ENCODE measurements at places on chromosomes 12 and 14. TPM values are rescaled to one million over a fixed set of nuclear protein-coding genes. Genes with fewer than 3 reads are reported as not detected.

GRCh38 chr12:54175200-54175963, 13.4 kb downstream of the SMUG1 start:
- DNase-seq, result no peak

DNA sequence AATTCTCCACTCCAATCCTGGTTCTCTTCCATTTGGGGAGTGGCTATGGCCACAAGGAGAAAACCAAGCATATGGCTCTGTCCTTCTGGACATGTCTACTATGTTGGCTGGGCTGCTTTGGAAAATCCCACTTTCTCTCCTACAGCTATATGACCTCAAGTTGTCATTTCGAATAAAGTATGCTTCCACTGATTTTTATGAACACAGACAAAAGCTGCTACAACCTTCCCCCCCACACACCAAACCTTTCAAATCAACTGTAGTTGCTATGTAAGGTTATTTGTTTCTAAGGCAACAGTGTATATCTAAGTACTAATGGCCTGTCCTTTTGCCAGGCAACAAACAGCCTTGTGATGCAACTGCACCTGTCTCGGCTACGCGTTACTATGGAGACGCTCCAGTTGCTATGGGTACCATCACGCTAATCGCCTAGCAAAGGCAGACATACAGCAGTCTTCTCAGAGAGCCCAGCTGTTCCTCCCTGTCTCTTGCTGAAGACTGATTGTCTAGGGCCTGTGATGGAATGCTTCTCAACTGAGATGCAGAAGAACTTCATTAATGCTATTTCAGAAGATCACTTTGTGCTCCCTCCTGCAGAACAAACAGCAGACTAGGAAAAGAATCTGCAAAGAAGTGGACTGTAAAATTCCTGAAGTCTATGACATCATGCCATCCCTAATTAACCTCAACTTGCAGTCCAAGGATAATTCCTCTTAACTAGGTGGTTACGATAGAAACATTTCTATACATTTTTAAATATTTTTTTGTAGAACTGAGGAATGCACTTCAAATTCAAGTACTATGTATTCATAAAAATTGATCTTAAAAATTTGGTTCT, 67.6 kb downstream of the FOXN3 start:
- DNase-seq, result no peak

- DNase-seq, result no peak
Measured at GRCh38 chr14:60707858-60708257, 16.3 kb downstream of the SIX4 start.

- no peak for DNase-seq
Measured at GRCh38 chr14:100648474-100649172, 61.4 kb upstream of the BEGAIN start.

GRCh38 chr14:57302883-57303282, 34.1 kb downstream of the AP5M1 start:
- DNase-seq, result no peak

- DNase-seq, result no peak
Measured at GRCh38 chr12:61916831-61917230, 343.4 kb upstream of the USP15 start.

Gene TCL1B
- not detected for total RNA-seq

Gene UBR7
- 36.6 TPM for total RNA-seq

- DNase-seq, result no peak
Measured at GRCh38 chr12:38120438-38120837, 196.1 kb upstream of the ALG10B start.

GRCh38 chr12:111643427-111643826, 42.3 kb downstream of the BRAP start:
- DNase-seq, result no peak

- no peak for DNase-seq
Measured at GRCh38 chr14:26286081-26286912, 311.5 kb downstream of the NOVA1 start.

Gene KLRD1
- 0.21 TPM for total RNA-seq

- DNase-seq, result no peak
Measured at GRCh38 chr12:49813131-49813530, 15.1 kb downstream of the NCKAP5L start.

- DNase-seq, result no peak
Measured at GRCh38 chr14:99015833-99016232, 256.2 kb downstream of the BCL11B start.

DNA sequence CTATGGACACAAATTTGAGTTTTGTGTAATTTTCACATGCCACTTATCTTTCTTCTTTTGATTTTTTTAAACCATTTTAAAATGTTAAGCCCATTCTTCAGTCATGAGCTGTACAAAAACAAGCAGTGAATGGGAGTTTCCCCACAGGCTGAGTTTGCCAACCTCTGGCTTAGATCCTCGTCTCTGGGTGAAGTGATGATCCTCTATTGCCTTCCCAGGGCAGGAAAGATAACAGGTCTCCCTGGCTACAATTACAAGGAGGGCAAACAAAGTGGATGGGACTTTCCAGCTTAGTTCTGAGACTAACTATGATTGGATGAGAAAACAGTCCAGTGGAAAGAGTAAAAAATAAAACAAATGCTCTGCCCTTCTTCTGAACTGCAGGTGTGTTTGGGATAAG, 203.7 kb downstream of the SPTSSA start:
- no peak for DNase-seq

- DNase-seq, result no peak
Measured at GRCh38 chr14:74855021-74855420, 20.9 kb downstream of the PROX2 start.

- DNase-seq, result no peak
Measured at GRCh38 chr12:29278673-29279420, 102.1 kb downstream of the ERGIC2 start.

- DNase-seq, result no peak
Measured at GRCh38 chr12:29869946-29870345, 86.2 kb upstream of the TMTC1 start.

Gene ISM2
- not detected for total RNA-seq

Gene KCNC2
- not detected for total RNA-seq

GRCh38 chr14:96260341-96260821, 4.4 kb downstream of the BDKRB1 start:
- DNase-seq, result no peak

- no peak for DNase-seq
Measured at GRCh38 chr12:31629756-31630732, 29.4 kb upstream of the ETFBKMT start.

- no peak for DNase-seq
Measured at GRCh38 chr14:22338917-22339715, 249.9 kb downstream of the DAD1 start.

Gene PRH2
- not detected for total RNA-seq

Gene TAS2R7
- not detected for total RNA-seq

- peak; percentile 80 for DNase-seq
Measured at GRCh38 chr14:68695326-68695768, 97.5 kb downstream of the ZFP36L1 start.

DNA sequence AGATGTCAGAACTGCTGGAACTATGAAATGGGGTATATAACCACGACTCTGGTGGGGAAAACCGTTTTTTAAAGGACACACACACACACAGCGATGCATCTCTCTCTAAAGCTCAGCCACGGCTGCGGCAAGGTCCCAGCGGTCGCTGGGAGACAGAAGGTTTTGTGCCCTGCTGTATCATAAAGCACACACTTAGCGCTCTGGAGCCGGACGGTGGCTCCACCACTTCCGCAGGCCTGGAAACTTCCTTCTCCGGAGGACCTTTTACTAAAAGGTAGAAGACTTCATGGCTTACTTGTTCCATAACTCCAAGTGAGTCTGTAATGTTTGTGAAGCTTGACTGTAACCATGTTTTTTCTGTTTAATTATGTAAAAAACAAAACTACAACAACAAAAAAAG, 349.3 kb downstream of the DIO2 start:
- no peak for DNase-seq

DNA sequence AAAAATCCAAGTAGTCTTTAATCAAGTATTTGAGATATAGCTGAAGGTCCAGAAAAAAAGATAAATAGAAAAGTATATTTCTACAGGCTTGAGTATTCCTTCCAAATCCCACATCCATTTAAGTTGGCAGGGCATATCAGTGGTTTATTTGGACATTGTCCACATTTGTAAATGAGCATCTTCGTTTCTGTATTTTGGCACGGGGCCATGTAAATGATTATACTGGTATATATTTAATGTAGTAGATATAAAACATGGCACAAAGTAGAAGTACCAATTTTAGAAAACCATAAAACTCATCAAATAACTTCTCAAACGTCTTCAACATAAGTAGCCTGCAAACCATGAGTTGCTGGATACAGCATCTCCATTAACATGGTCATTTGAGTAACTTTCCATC, 437.4 kb upstream of the SOX5 start:
- no peak for DNase-seq

DNA sequence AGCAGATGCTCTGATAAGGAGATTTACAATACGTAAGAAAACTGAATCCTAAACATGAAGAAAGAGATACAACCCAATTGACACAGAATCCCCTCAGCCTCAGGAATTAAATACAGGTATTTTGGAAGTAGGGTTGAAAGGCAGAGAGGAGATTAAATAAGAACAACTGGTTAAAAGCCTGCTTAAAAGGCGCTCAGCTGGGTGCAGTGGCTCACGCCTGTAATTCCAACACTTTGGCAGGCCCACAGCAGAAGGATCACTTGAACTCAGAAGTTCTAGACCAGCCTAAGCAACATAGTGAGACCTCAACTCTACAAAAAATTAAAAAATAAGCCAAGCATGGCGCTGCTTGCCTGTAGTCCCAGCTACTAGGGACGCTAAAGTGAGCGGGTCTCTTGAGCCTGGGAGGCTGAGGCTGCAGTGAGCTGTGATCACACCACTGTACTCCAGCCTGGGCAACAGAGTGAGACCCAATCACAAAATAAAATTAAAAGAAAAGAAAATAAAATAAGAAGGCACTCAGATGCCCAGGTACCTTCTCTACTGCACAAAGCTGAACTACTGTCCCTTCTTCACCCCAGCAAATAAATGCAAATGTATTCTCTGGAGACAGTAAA, 32.9 kb downstream of the MED13L start:
- no peak for DNase-seq

DNA sequence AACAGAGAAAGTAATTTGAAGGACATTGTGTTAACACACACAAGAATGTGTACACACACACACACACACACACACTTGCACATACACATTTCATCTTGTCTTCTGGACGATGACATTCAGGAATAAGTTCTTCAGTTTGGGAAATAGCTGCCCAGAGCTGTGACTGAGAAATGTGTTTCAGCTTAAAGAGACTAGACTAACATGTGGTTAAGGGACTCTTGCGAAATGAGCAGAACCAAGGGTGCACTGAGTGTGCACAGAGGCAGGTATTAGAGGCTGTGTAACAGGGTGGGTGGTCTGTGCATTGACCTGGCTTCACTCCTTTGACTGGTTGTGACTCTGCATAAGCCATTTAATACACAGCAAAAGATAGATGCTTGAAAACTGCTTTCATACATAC, 29.4 kb upstream of the KCNA5 start:
- DNase-seq, result no peak

DNA sequence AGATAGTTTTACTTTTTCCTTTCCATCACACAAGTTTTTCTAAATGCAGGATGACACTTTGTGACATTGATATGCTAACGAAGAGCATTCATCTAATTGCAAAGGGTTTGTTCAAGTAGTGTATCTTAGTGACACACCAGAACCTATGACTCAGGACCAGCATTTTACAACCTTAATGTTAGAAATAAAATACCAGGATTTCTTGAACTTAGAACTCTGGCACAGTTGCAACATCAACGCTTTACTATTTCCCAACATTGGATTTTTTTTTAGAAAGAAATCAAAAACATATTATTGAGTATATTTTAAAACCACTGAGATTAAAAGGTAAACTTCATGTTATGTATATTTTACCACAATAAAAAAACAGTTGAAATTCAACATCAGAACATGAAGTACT, 17.9 kb upstream of the PLEKHG6 start:
- no peak for DNase-seq

GRCh38 chr12:20963303-20963702, 152.8 kb downstream of the SLCO1B3 start:
- DNase-seq, result no peak

Gene RILPL1
- total RNA-seq, result 0.41 TPM

- no peak for DNase-seq
Measured at GRCh38 chr14:56273951-56274350, 155.7 kb downstream of the PELI2 start.

- DNase-seq, result no peak
Measured at GRCh38 chr12:14901228-14901562, 15.5 kb upstream of the MGP start.

GRCh38 chr14:47674543-47675465, 601 bp downstream of the MDGA2 start:
- no peak for DNase-seq

GRCh38 chr12:1350055-1350933, 244.1 kb downstream of the FBXL14 start:
- no peak for DNase-seq

GRCh38 chr12:84946753-84947152, 34.2 kb upstream of the SLC6A15 start:
- no peak for DNase-seq

Gene ABCC9
- 0.05 TPM for total RNA-seq

Gene PLEK2
- not detected for total RNA-seq
